NCI-H2081 (cell line): ENCODE measurements at places on chromosomes 16 and 17.

- DNase-seq: no peak
These were observed 166.3 kb upstream of the FOXF1 start for GRCh38 chr16:86343796-86344585.

DNA sequence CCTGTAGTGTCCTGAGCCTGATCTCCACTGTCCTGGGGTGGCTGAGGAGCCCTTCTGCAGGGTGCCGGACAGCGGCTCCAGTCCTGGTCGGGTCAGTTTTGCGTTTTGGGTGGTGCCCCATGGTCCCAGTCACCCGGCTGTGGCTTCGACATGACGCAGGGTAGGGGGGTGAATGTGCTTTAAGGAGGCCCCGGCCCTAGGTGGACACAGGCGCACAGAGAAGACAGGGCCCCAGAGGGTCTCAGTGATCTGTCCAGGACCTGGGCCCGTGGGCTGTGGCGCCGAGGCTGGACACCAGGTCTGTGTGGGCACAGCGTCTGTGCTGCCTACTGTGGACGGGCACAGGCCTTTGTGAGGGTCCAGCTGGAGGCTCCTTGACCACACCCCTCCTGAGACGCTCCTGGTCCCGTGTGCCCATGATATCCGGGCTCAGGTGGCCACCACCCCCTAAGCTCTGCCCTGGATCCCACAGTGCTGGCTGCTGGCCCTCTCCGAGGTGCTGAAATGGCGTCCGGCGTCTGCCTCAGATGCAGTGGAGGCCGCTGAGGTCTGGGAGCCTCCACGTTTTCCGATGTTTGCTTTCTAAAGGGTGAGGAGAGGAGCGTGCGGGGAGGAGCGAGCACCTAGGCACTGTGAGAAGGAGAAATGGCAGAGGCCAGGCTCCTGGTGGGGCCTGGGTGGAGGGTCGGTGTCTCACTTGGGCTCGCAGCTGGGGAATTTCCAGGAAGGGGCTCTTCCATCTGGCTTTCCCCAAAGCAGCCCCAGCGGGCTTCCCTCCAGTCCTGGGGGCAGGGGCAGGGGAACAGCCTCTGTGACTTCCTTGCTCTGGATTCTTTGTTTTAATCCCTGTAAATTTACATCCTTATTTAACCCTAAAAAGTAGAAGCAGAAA is 56.1 kb upstream of the ACSF3 start:
- DNase-seq: no peak

- DNase-seq: no peak
These were observed 791 bp downstream of the DNAI2 start for GRCh38 chr17:74274709-74275340.

- DNase-seq: no peak
These were observed 78.6 kb downstream of the COPRS start for GRCh38 chr17:31780483-31780882.

DNA sequence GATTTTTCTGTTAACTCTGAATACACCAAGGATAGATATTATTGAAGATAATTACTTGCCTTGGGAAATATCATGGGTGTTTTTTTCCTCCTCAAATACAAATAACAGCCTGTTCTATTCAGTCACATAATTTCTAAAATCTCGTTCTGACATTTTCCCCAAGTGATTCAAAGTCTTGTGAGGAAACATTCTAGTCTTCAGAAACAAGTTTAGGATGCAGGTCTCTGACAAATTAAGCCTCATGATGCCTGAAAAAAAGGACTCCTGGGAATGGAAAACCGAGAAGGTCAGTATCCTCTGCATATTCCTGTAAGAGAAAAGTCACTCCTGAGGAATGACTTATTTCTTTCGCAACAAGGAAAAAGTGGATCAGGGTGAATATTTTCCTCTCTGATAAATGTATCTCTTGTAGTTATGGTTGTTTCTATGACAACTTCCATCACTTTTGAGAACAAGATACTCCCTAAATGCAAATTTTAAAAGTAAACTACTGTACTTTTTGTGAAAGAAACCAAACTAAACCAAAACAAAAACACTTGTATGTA is 384.6 kb downstream of the CNTNAP4 start:
- no peak for DNase-seq

GRCh38 chr16:66608241-66609138 is 4.0 kb downstream of the CMTM3 start:
- peak; percentile 35 for DNase-seq

DNA sequence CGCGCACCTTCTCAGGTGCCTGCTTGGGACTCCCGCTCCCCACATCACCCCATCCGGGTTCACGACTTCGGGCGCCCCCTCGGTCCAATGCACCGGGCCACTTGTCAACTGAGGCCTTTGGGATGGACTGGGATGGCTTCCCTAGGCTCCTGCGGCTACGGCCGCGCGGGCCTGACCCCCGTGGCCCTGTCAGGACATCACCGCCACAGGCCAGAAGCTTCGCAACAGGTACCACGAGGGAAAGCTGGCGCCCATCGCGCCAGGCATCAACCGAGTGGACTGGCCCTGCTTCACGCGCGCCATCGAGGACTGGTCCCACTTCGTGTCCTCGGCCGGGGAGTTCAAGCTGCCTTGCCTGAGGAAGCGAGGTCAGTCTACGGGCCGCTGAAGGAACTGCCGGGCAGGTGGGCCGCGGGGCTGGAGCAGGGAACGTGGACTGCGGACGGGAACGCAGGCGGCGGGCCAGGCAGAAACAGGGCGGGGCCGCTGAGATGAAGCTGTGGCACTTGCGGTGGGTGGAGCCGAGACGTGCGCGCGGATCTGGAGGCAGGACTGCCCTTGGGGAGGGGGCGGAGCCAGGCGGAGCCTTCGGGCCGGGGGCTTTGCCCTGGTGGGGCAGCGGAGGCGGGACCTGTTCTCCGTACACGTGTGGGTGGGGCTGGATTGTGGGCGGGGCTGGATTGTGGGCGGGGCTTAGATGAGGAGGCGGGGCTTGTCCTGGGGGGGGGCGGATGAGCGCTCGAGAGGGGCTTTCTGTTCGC is 13.7 kb upstream of the CNGB1 start:
- no peak for DNase-seq

GRCh38 chr16:84751241-84751640 is 51.4 kb downstream of the USP10 start:
- no peak for DNase-seq

DNA sequence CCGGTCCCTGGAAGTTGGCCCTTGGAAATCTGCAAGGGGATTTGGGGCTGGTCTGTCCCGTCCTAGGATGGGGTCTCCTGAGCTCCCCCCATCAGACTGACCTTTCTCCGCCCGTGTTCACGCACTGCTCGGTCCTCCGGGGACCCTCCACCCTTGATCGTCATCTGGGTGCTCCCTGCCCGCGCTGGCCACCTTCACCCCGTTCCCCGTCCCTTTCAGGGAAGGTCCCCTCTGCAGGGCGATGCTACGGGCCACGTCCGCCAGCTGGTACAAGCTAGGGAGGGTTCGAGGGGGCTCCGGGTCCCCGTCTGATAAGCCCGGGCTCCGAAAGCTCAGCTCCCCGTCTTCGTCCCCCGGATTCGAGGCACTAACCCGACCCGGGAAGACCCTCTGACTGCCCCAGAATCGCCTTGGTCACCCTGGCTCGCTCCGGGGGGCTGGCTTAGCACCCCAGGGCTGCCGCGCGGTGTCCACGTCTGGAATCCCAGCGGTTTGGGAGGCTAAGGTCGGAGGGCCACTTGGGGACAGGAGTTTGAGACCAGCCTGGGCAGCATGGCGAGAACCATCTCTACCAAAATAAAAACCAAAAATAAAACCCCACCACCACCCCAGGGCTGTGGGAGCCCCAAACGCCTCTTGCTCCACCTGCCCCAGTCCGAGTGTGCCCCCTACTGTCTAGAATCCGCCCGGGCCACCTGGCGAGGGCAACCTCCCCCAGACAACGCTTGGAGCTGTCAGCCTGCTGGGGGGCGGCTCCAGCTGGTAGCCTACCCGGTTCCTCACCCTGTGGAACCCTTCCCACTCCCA is 1.1 kb upstream of the SLC43A2 start:
- DNase-seq: no peak

DNA sequence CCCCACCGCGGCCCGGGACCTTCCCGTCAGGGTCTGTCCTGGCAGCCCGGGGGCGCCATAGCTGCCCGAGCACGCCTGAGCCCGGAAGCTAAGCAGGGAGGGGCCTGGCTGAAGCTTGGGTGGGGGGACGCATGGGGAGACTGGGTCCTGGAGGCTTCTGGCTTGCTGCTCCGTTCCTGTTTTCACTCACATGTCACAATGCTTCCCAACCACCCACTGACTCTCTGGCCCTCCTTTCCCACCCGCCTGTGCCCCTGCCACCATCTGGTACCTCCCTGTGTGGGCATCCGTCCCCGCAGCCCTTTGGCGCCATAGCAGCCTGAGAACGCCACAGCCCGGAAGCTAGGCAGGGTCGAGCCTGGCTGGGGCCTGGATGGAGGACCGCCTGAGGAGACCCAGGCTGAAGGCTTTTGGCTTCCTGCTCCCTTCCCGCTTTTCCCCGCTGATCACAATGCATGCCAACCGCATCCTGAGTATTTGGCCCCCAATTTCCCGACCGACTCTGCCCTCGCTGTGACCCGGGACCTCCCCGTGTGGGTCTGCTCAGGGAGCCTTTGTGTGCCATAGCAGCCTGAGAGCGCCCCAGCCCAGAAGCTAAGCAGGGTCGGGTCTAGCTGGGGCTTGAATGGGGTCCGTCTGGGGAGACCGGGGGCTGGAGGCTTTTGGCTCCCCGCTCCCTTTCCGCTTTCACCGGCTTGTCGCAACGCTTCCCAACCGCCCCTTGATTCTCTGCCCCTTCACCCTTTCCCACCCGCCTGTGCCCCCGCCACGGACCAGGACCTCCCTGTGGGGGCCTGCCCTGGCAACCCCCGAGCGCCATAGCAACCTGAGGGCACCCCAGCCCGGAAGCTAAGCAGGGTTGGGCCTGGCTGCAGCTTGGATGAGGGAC is 2290.1 kb downstream of the TP53TG3F start:
- DNase-seq: no peak

- no peak for DNase-seq
These were observed 36.1 kb downstream of the NLK start for GRCh38 chr17:28078341-28079229.

DNA sequence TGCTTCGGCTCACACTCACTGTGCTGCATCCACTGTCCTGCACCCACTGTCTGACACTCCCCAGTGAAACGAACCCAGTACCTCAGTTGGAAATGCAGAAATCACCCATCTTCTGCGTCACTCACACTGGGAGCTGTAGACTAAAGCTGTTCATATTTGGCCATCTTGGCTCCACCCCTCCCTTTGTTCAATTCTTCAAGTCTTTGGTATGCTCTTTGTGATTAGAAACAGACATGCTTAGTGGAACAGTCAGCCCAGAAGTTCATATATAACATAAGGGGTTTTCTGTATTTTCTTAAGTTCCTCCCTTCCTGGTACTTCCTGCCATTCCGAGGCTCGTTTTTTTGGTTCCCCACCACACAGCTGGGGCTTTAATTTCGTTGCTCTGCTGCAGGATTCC is 398.5 kb upstream of the DYNLRB2 start:
- no peak for DNase-seq

DNA sequence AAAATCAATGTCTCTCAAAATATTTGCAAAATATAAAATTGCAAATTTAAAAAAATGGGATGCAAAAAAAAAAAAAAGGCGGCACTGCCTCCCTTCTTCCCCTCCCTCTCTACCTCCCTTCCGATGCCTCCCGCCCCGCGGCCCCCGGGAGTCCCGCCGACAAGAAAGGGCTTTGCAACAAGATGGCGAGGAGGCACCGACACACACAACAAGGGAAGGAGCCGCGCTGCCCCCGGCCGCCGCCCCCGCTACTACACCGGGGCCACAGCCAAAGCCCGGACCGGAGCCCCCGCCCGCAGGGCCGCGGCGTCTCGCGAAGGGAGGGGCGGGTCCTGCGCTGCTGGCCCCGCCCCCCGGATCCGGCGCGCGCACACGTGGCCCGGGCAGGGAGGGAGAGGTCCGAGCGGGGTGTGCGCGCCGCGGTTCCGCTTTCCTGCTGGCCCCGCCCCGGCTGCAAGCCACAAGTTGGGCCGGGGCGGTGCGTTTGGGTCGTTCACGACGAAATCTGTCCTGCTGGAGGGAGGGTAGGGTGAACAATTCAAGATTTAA is at the start of gene MNT:
Gene MNT (minus strand): TSS at position 184 of the 549 bp plus-strand sequence. CDS start 348 bp downstream, outside the sequence.
- peak; percentile 87 for DNase-seq

DNA sequence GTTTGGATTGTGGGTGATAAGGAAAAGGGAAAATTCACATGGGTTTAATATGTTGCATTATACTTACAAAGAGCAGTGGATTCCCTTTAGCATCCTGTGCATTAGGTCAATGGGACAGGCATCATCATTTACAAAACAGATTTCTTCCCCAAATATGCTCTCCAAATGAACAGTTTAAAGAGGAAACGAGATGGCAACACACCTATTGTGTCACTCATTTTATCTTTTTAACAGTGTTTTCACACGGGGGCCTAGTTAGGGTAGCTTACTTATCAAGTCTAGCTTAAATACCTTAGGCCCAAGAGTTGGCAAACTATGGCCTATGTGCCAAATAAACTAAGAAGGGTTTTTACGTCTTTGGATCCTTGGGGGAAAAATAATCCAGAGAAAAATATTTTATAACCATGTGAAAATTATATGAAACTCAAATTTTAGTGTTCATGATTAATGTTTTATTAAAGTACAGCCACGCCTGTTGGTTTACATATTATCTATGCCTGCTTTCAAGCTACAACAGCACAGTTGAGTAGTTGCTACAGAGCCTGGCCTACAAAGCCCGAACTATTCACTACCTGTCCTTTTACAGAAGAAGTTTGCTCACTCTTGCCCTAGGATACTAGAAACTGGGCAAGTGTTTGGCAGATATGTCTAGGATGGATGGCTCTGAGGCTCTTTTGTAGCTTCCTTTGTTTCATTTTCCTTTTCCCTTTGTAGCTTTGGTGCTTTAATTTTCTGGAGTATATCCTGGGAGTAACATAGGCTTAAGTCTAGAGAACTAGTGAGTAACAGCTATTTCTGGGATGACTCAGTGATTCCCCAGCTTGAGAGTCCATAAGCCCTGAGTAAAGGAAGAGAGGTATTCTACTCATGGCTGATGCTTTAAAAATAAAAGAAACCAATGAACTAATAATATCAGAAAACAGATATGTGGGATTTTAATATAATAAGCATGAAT is 12.4 kb downstream of the NUP93 start:
- no peak for DNase-seq

DNA sequence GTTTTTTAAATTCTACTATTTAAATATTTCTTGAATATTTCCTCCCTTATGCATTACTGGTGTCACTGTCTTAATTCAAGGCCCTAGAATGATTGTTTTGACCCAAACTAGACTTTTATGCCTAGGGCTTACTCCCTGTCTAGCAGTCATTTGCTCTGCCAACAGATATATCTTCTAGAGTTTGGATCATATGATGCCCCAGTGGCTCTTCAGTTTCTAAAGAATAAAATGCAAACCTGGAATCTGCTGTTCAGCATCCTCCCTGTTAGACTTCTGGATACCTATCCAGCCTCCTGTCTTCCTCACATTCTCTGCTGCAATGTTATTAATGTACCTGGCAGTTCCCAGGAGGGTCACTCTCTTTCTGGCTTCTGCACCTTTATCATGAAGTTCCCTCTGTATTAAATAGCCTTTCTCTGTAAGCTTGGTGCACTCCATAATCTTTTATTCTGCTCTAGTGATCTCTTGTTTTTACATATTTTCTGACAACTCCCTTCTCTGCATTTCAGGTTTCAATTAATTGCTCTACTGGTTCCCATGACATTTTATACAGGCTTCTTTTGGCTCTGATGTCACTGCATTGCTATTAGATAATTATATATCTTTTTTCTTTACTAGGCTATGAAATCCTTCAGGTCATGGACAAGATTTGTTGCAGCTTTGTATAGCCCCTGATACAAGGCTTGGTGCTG is 15.7 kb downstream of the PHKB start:
- DNase-seq: no peak
